ENCODE measurements at places on chromosomes 13 and 19.

- no peak for DNase-seq
Measured at GRCh38 chr13:73703606-73704005, 430.6 kb downstream of the KLF12 start.

DNA sequence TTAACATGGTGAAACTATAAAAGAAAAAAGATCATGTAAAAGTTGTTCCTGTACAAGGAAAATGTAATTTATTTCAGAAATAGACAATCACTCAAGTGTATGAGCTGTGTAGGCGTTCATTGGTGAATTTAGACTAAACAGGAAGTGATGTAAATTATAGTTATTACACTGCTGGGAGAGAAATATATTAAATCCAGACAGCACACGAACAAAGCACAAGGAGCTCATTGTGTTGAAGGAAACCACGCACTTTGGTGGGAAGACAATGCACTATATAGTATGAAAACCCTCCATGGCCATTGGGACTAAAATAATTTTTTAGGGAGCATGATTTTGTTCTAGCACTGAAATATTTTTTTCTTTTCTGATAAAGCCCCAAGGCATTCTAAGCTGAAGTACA lies 450.5 kb downstream of the KLF12 start:
- DNase-seq: no peak

DNA sequence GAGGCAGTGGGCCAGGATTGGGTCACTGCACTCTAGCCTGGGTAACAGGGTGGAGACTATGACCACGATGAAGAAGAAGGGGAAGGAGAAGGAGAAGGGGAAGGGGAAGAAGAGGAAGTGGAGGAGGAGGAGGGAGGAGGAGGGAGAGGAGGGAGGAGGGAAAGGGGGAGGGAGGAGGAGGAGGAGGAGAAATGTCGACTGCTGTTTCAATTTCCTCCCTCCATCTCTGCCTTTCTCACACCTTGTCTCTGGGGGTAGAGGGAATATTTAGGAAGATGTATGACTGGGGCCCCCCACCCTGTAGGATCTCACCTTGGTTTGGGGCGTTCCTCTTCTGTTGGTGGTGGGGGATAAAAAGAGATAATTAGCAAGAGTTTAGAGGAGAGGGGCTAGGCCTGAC lies 3.8 kb downstream of the TNNT1 start:
- DNase-seq: no peak

GRCh38 chr13:86383151-86383550 lies 583.9 kb upstream of the SLITRK6 start:
- no peak for DNase-seq

DNA sequence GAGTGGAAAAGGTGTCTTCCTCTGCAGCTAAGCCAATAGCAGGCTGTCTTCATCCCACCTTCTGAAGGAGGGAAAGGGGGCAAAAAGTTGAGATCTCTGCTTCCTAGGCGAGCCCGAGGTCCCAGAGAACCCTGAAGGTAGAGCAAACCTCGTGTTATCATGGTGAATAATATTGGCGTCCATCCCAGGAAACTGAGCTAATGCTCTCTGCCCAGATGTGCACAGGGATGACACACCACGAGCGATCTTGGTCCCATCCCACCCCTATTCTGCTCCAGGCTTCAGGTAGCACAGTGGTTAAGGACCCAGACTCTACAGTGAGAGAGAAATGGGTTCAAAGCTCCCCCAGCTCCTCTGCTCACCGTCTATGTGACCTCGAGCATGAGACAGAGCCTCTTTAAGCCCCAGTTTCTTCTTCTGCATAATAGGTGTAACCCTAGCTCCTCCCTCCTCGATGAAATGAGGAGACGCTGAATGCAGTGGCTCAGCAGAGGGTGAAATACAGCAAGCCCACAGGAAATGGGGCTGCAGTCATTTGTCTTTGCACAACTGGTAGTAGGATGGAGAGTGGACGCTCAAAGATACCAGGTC lies 9.9 kb upstream of the CEACAM20 start:
- DNase-seq: no peak

DNA sequence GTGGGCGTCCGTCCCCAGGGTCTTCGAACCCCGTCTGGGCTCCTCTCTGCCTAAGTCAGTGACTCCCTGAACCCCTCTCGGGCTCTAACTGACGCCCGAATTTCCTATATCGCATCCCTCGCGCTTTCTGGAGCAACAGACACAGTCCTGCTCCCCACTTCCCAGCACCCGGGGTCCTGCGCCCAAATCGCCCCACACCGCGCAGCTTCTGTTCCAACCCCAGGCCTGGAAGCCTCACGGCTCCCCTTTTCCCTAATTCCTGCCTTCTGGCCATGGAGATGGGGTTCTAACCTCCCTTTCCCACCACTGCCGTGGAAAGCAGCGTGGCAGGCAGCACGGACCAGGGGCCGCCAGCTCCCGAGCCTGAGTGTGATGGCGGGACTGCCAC lies 1.6 kb upstream of the GRTP1 start:
- DNase-seq: peak; percentile 12

GRCh38 chr19:1773184-1773583 lies 19.9 kb downstream of the ONECUT3 start:
- no peak for DNase-seq

DNA sequence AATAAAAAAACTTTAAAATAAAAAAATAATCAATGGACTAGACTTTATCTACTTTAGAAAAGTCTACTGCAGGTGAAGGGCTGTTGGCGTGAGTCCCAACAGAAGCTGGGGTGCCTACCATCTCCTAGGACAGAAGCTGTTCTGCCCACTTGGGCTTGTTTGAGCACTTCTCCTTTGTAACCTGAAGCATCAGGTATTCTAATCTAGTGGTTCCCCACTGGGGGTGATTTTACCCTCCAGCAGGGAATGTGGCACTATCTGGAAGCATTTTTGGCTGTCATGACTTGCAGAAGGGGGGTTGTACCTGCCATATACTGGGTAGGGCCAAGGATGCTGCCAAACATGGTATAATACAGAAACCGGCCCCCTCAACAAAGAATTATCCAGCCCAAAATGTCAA lies 16.2 kb upstream of the DOCK9 start:
- no peak for DNase-seq

Measured in activated CD4-positive, alpha-beta memory T cell treated with anti-CD3 and anti-CD28 coated beads, Interleukin-2, amount 10 ng/mL, durations not matched to agents 7 days and 5 days (primary cell).